Muscle of leg (tissue), 16 donors: ENCODE measurements at places on chromosomes 3 and 15.

GRCh38 chr3:160012108-160012507 is 23.5 kb downstream of the IL12A start:
- no peak for DNase-seq

- DNase-seq = peak; percentile 80
Measured at GRCh38 chr3:73868688-73869315, 244.1 kb upstream of the PDZRN3 start.

GRCh38 chr15:101528917-101529299 is 39.4 kb upstream of the PCSK6 start:
- no peak for DNase-seq

DNA sequence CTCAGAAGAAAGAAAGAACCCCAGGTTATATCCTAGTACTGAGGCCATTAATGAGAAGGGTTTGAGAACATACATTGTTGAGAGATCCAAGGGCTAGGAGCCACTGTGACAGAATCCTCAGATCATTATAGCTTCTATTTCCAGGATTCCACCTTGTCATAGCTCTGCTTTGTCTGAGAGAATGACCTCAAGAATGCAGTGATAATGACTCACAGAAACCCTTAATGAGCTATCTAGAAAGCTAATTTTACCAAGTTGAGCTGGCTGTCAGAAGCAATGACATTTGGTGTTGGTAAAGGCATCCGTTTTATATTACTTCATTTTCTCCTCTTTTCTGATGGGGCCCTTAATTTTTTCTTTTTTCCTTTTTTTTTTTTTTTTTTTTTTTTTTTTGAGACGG is 10.9 kb downstream of the TRIP4 start:
- no peak for DNase-seq

GRCh38 chr3:48187301-48187578 is 977 bp downstream of the CDC25A start:
- no peak for DNase-seq

- DNase-seq = peak; percentile 54
Measured at GRCh38 chr3:105365391-105366325, 1.1 kb upstream of the ALCAM start.

DNA sequence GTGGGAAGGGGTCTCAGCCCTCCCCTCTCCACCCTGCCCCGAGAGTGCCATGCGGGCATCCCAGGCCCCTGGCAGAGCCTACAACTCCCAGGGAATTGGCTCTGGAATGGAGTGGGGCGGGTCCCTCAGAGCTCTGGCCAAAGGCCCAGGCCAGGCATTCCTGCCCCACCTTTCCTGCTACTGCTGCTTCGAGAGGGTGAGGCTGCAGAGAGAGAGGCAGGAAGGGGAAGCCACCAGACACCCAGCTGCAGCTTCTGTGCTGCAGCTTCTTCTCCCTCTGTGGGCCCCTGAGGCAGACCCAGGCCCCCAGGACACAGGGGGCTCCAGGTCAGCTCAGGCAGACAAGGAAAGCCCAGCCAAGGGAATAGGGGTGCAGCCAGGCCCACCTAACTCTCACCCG is 2.7 kb downstream of the ALS2CL start:
- DNase-seq = no peak

DNA sequence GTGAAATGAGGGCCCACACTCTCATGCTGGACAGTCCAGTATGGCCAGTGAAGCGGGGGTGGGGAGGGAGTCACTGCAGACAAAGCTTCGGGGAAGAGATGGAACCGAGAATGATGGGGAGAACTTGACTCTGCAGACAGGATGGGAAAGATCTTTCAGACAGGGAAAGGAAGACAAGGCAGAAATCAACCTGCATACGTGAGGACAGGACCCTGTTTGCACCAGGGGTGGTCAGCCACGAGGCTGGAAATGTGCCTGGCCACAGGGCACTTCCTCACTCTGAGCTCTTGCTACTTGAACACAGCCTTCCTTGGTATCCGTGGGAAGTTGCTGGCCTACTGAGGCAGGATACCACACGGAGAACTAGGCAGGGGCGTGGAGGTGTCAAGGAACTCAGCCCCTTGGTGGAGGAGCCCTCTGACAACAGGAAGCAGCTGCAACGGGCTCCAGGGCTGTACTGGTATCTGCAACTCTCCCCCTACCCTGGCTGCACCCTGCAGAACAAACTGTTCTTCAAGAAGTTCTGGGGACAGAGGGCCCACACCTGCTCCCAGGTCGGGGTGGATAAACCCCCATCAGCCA is 9.3 kb upstream of the SRP14 start:
- no peak for DNase-seq

DNA sequence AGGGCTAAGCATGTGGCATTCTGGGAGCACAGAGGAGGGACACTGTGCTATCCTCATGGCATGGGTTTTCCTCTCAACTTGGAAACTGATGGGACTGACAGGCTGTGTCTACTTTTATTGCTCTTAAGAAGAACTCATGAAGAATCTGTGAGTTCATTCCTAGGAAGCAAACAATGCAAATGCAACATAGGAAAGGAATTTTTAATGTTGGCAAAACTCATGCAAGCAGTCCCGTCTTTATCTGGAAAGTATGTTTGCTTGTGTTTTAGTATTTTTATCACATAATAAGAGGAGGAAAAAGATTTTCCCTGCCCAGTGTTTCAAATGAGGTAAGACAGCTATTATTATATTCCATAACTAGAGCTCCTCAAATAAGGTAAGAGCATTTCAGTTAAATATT is 89.7 kb downstream of the TRIM42 start:
- DNase-seq = peak; percentile 81

- no peak for DNase-seq
Measured at GRCh38 chr15:63545520-63545919, 41.1 kb downstream of the USP3 start.
